Glomerular endothelial cell (primary cell): ENCODE measurements at places on chromosomes 3 and 15. TPM values are rescaled to one million over a fixed set of nuclear protein-coding genes. Genes with fewer than 3 reads are reported as not detected.

- DNase-seq = no peak
Measured at GRCh38 chr15:57797110-57797509, 90.6 kb downstream of the POLR2M start.

GRCh38 chr15:80061582-80061981, 2.1 kb downstream of the ZFAND6 start:
- no peak for DNase-seq

GRCh38 chr3:50112462-50112861, 23.7 kb downstream of the RBM5 start:
- DNase-seq = no peak

GRCh38 chr3:153921826-153922225, 199.4 kb upstream of the ARHGEF26 start:
- DNase-seq = no peak

GRCh38 chr3:12194669-12195161, 36.0 kb upstream of the TIMP4 start:
- DNase-seq = no peak

- peak; percentile 68 for DNase-seq
Measured at GRCh38 chr3:56702490-56703315, 19.6 kb upstream of the TASOR start.

DNA sequence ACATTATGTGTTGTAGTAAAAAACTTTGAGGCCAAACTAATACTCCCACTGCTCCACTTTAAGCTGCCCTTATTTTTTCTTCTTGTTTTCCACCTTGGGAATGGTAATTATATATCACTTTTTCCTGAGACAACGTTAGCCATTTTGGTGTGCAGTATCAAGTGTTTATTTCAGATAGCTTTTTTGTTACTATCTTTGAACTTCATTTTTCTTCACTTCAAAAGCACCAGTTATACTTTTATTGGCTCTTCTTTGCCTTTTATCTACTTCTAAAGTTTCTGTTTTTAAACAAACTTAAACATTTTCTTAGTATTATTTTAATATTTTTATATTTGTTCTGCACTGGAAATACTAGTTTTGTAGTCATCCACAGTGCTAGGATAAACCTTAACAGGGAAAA, 6.5 kb downstream of the TOPAZ1 start:
- no peak for DNase-seq

- DNase-seq = no peak
Measured at GRCh38 chr3:155065537-155065936, 14.6 kb upstream of the MME start.

GRCh38 chr3:123655400-123655799, 70.5 kb upstream of the HACD2 start:
- no peak for DNase-seq

DNA sequence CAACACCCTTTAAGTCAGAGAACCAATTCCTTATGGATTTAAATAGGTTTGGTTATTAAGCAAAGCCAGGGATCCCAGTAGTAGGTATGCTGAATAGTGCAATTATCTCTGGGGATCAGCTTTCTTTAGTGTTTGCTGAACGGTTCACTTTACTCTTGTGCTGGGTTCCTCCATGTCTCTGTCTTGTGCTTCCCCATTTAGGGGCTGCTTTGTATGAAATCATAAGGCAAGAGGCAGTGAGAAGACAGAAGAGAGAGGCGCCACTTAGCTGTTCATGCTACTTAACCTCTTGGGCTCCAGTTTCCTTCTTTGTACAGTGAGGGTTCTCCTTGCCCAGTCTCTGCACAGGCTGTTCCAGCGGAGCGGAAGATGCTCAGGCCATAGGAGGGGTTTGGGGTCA, 3.5 kb downstream of the ST6GAL1 start:
- no peak for DNase-seq

GRCh38 chr15:29945943-29946596, 123.8 kb upstream of the TJP1 start:
- DNase-seq = no peak

EPHB3 gene
- total RNA-seq = 0.06 and 0.19 TPM in 2 replicates

SLC24A5 gene
- not detected in 2 replicates for total RNA-seq
